NCI-H1092 (cell line): ENCODE measurements at places on chromosomes 4 and X.
A peak's percentile ranks its signal among the peaks of the same experiment; 100 is the strongest.

DNA sequence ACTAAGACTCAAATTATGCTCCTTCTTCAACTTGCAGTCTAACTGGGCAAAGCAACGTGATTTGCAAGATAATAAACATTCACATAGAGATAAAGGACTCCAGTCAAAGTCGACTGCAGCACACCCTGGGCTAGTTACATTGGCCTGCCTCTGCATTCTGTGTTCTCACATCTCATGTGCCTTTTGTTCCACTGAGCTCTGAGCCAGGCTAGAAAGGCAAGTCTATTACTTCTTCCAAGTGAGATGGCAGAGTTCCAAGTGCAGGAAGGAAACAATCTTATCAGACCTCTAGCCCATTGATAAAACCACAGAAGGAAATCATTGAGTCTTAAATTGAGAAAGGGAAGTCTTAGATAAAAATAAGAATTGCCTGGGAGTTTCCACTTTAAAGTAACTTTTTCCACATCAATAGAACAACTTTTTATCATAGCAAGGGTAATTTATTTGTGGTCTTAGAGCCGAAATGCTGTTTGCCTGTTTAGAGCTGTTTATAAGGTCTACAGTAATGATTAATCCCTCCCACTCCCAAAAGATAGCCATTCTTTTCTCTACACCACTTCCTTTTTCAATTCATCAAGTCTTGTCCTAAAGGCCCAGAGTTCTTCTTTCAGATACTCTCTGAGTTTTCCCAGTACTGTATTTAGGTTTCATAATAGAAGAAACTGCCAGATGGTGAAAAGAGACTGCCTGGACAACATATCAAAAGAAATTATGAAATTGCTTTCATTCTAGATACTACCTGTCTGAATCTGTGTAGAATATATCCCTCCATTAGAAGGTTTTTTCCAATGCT lies 200.2 kb downstream of the GUCY2F start:
- DNase-seq: no peak

- DNase-seq: peak; percentile 31
Observed at GRCh38 chrX:69163936-69164741, 1.1 kb downstream of the PJA1 start.

DNA sequence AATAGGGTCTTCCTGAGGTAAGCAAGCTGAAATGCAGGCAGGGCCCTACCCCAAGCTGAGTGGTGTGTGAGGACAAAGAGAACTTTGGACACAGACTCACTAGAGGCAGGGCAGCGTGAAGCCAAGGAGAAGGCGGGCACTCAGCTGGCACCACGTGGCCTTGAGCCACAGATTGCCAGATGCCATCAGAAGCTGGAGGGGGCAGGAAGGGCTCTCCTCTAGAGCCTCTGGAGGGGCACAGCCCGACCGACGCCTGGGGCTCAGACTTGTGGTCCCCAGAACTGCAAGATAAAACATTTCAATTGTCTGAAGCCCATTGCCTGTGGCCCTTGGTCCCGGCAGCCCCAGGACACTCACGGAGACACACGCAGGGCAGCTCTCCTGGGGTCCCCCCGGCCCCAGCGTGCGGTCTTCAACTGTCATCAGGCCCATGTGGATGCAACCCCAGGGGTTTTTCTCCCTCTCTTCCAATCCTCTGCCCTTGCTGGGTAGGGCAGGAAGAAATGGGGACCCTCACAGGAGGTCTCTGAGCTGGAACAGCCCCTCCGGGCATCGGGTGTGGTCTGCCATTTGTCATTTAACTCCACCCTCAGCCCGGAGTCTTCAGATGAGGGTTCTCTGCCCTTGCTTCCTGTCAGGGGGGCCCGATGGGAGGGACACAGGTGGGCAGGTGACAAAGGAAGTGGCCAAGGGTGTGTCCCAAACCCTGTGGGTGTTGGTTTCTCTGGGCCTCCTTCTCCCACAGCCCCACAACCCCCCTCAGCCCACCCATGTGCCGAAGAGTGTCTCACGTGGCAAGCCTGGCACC lies 22.2 kb downstream of the HMX1 start:
- no peak for DNase-seq

GRCh38 chr4:48815483-48815882 lies 15.4 kb upstream of the OCIAD1 start:
- DNase-seq: no peak

- DNase-seq: no peak
Observed at GRCh38 chrX:134933248-134933647, 57.5 kb upstream of the SMIM10 start.

GRCh38 chr4:165079476-165079875 lies 25.8 kb downstream of the TRIM75 start:
- DNase-seq: peak; percentile 77

DNA sequence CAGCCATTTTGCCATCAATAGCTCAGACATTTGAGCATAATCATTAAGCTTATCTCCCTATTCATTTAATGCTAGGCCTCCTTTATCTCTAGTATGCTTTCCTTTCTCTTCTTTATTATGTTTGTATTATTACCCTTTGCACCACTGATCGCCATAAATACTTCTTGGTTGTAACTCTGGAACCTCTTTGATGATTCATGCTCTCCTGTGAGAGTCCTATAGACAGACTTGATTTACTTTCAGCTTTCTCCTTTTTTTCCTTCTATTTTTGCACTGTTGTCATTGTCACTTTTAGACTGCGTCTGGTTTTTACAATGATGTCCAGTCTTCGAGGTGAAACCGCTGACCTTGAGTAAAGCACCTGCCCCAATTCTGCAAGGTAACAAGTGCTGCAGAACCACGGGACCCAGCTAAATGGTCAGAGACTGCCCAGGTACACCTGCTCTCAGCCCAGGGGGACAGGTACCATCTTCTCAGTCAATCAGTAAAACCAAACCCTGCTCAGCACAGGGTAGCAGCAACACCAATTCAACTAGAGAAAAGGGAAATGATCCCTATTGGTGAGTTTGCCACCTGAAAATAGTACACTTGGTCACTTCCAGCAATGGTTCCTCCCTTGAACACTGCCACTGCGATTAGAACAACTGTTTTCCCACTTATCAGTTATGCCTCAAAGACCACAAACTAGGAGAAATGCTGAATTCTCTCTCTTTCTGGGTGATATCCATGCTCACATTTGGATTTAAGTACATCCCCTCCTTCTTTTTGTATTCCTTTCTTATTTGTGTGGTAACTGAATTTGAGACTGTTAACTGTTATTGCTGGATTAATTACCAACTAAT lies 125.1 kb downstream of the MAML3 start:
- no peak for DNase-seq

- DNase-seq: no peak
Observed at GRCh38 chrX:9368262-9368661, 96.6 kb upstream of the TBL1X start.

DNA sequence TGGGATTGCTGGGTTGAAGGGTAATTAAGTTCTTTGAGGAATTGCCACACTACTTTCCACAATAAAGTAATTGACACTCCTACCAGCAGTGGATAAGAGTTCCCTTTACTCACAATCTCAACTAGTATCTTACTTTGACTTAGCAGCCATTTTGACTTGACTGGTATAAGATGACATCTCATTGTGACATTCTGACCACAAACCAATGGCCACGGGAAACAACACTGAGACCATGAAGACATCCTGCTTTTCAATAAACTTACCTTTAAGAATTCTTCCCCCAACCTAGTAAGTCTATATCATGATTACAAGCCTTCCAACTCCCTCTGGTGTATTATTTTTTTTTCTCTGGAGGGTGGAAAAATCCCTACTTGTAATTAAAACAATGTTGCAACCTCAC lies 66.9 kb upstream of the WDR1 start:
- no peak for DNase-seq

- no peak for DNase-seq
Observed at GRCh38 chr4:8855818-8856245, 15.8 kb downstream of the HMX1 start.

DNA sequence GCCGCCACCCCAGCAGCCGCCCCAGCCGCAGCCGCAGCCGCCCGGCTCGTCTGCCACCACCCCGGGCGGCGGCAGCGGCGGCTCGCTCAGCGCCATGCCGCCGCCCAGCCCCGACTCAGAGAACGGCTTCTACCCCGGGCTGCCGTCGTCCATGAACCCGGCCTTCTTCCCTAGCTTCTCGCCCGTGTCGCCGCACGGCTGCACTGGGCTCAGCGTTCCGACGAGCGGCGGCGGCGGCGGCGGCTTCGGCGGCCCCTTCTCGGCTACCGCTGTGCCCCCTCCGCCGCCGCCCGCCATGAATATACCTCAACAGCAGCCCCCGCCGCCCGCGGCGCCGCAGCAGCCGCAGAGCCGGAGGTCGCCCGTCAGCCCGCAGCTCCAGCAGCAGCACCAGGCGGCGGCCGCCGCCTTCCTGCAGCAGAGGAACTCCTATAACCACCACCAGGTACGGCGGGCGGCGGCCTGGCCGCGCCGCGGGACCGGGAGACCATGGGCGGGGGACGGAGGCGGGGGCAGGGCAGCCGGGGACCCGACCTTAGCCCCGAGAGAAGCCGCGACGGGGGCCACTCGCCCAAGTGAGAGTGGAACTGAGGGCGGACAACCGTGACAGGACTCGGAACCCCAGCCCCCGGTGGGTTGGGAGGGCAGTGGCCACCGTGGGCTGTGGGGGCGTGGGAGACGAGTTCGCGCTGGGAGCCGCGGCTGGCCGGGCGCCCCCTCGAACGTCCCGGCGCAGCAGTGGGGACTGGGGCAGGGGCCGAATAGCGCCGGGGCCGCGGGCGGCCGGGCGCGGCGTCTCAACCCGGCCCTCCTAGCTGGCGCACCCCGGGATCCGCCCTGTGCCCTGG lies 1.8 kb downstream of the CPEB2 start:
- no peak for DNase-seq

GRCh38 chr4:87035881-87036509 lies 101.2 kb downstream of the AFF1 start:
- peak; percentile 55 for DNase-seq

DNA sequence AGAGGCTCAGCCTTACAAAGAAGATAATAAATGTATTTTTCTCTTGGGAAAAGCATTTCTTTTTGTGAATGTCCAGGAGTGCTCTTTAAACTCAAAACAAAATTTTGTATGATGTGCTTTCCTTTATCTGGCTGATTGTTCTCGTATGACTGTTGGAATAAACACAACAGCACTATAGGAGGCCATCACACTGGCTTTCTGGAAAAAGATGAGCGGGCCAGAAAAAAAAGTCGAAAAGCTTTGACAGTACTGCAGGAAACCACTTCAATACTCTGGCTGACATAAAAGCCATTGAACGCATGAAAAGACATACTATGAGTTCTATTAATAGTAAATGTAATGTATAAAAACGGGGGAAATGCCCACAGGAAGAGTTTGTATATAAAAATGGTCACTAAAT lies 64.7 kb upstream of the CTSO start:
- no peak for DNase-seq

- no peak for DNase-seq
Observed at GRCh38 chrX:45001048-45001447, 128.1 kb downstream of the KDM6A start.

- DNase-seq: no peak
Observed at GRCh38 chr4:38570647-38571276, 93.2 kb upstream of the KLF3 start.

GRCh38 chr4:101158134-101158482 lies 189.2 kb downstream of the PPP3CA start:
- no peak for DNase-seq

- DNase-seq: no peak
Observed at GRCh38 chr4:1192091-1192492, 19.7 kb upstream of the SPON2 start.

GRCh38 chr4:184282895-184283654 lies 65.4 kb upstream of the ENPP6 start:
- peak; percentile 9 for DNase-seq

- no peak for DNase-seq
Observed at GRCh38 chr4:61489927-61490326, 289.8 kb downstream of the ADGRL3 start.

GRCh38 chr4:35982318-35982717 lies 262.0 kb downstream of the ARAP2 start:
- no peak for DNase-seq

DNA sequence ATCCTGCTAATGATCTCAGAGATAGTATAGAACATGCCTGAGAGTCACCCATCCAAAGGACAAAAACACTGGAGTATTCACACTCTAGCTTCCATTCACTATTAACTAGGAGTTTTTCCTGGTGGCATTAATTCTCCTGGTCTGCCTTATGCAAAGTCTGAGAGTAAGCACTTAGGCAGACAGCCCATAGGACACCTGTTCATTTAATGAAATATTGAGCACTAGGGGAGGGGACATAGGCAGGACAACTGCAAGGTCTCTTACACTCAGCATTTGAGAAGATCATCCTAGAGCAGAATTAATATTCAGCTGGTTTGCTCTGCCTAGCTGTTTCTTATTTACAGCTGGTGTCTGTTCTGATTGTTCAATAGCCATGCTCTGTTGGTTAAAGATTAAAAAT lies 508.5 kb downstream of the CENPC start:
- no peak for DNase-seq

GRCh38 chrX:134453631-134454030 lies 6.3 kb upstream of the HPRT1 start:
- DNase-seq: no peak

DNA sequence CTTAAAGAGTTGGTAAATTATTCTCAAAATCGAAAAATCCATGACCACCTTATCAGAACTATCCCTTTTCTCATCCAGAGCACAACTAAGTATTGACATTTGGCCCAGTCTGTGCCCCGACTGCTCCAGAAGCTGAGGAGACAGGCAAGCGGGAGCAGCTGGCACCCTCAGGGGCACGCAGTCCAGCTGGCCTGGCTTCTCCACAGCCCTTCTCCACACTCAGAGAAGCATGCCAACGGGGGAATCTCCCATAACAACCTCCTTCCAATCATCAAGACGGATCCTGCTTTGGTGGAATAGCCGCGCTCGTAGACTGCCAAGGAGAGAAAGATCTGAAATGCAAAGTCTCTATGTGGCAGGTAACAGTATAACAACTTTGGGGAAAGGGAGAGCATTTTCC lies 85.4 kb downstream of the AFAP1 start:
- DNase-seq: no peak

DNA sequence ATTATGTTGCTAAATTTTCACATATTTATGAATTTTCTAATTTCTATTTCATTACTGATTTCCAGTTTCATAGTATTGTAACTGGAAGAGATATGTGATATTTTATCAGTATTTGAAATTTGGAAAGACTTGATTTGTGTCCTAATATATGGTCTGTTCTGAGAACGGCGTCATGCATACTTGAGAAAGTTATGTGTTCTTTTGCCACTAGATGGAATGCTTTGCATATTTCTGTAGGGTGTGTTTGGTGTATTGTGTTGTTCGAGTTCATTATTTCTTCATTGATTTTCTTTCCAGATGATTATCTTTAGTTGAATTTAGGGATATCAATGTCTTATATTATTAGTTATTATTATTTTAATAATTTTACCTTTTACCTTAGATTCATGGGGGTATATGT lies 110.6 kb upstream of the ITM2A start:
- no peak for DNase-seq
